ENCODE measurements at places on chromosomes 1 and 21.

DNA sequence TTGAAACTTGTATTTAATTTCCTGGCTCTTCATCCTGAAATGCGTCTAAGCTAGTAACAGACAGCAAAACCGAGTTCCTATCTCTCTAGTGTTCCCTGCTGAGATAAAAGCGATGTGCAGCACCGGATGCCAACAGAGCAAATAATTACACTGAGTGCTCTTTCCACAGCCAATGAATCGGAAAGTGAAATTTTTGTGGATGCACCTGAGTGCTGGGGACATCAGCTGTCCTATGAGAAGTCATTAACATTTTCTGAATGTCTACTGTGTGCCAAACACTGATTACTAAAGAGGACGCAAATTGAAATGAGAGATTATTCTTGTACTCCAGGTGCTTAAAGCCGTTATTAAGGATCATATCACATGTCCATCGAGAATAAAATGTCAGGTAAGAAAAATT, 278.0 kb downstream of the RGS7 start:
- DNase-seq: peak; percentile 31

DNA sequence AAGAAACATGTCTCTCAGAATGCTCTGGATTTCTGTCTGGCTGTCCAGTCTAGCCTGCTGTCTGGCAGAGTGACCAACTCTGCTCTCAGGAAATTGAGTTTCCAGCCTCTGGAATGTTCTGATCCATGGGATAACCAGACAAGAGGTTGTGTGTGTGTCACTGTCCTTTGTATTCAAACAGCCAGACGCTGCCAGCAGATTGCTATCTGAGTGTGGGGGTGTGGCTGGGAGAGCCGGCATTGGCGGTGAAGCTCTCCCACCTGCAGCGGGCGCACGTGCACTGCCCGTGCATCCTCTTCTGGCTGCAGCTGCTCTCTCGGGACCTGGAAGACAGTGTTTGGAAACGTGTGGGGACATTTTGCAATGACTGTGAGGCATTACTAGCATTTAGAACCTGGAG, 26.1 kb downstream of the PKP1 start:
- no peak for DNase-seq

GRCh38 chr1:41851589-41851988, 67.1 kb downstream of the HIVEP3 start:
- no peak for DNase-seq

- DNase-seq: no peak
Observed at GRCh38 chr1:97340951-97341350, 579.9 kb downstream of the DPYD start.

- no peak for DNase-seq
Observed at GRCh38 chr21:36005018-36005417, 55.3 kb downstream of the SETD4 start.
